ENCODE measurements at places on chromosomes 13 and 19.

DNA sequence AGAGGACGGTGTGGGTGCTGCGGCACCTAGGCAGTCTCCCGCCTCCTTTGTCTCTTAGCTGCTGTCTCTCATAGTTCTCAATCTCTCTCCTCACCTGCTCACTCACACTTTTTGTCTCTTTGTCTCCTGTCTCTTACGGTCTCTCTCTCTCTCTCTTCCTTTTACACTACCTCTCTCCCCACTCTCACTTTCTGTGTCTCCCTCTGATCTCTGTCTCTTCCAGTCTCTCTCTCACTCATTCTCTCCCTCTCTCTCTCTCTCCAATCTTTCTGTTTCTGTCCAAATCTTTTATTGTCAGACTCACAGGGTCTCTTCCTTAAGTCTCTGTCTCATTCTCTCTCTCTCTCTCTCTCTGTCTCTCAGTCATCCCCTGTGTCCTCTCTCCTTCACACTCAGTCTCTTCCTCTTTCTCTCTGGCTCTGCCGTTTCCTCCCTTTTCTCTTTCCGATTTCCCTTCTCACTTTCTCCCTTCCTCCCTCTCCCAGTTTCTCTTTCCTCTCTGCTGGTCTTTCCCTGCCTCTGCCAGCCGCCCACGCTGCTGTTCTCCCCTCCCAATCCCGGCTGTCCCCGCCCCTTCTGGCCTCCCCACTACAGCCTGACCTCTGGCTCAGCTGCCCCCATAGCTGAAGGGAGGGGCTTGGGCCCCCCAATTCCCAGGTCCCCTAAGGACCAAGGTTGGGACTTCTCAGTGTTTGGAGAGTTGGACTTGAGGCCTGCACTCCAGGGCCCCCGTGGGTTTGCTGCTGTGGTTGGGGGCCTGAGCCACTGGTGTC, at the start of gene PLEKHA4:
TSS of gene PLEKHA4 (minus strand) at position 504 of the 773 bp plus-strand sequence. CDS start 997 bp downstream, outside the sequence.
- DNase-seq, result no peak

- no peak for DNase-seq
Observed at GRCh38 chr13:64239372-64239771, 2823.7 kb upstream of the PCDH20 start.

GRCh38 chr13:113666951-113667701, at the start of gene GRK1:
Gene GRK1, plus strand, starts transcription at chr13:113667219. Its CDS starts 168 bp downstream, at chr13:113667387.
- DNase-seq, result no peak

- DNase-seq, result no peak
Observed at GRCh38 chr13:32857077-32857476, 159.1 kb upstream of the KL start.

GRCh38 chr13:100887729-100888151, 213.1 kb upstream of the TMTC4 start:
- DNase-seq, result no peak

- no peak for DNase-seq
Observed at GRCh38 chr13:94658926-94659597, 53.3 kb downstream of the SOX21 start.

GRCh38 chr13:97026531-97027161, 32.4 kb upstream of the OXGR1 start:
- no peak for DNase-seq

DNA sequence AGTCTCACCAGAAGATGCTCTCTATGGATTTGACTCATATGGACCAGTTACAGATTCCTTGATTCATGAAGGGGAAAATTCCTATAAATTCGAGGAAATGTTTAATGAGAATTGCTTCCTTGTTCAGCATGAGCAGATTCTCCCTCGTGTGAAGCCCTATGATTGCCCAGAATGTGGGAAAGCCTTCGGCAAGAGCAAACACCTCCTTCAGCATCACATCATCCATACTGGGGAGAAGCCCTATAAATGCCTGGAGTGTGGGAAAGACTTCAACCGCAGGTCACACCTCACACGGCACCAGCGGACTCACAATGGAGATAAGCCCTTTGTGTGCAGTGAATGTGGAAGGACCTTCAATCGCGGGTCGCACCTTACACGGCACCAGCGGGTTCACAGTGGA, 10.7 kb downstream of the ZNF460 start:
- no peak for DNase-seq

DNA sequence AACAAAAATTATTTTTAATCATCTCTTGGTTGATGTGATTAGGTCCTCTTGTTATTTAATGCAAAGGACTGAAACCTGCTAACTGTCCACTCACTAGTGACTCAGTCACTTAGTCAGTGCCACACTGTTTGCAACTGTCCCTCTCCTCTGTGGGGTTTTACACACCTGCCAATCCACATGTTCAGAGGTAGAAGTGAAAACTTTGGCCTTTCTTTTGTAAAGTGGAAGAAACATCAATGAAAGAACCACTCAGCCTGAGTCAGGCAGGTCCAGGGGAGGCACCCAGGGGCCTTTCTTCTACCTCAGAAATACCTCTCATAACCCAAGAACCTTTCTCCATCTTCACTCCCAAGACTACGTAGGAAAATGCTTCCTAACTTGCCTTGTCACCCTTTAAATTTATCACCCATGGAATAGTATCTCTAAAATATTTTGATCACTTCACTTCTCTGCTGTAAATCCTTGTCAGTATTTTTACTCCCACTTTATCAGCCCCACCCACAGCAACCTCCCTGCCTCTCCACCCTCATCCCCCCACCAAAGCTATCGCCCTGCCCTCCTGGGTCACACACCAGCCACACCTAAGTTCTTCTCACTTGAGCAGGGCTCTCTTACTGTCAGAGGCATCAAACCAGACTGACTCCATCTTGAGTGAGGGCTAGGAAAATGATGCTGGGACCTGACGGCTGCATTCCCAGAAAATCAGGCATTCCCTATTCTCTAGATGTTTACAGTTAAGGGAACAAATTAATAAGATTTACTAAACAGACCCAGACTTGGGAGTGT, 29.6 kb upstream of the EEF1AKMT1 start:
- DNase-seq, result no peak

Measured in NCI-H187 (cell line).